ENCODE measurements at places on chromosomes 1 and 21. TPM values are rescaled to one million over a fixed set of nuclear protein-coding genes. Genes with fewer than 3 reads are reported as not detected.

GRCh38 chr21:45392573-45392971 lies 12.4 kb upstream of the COL18A1 start:
- H3K36me3 ChIP-seq = no peaks in the 10 kb centered on the region
- no peak for DNase-seq
- peaks cover 6% of the 10 kb centered on the region for H3K27me3 ChIP-seq
- H3K4me3 ChIP-seq = no peak overlapping the region
- H3K27ac ChIP-seq = no peak overlapping the region

DNA sequence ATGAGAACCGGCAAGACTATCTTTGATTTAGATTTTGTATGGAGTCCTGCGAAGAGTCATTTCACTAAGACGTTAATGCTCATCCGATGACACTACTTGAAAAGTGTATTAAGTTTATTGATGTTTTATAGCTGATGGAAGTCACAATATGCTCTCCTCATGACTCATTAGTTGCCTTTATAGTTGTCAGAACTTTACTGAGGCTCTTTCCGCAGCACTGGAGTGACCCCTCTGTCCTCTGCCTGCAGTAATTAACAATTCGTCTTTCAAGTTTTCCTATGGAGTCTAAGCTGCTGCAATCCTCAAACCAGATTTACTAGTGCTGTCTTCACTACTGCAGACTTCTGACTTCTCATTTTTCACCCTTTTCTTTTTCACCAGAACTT lies 853 bp downstream of the USP16 start:
- H3K27ac ChIP-seq = peak overlapping the region; percentile 100
- peaks cover 16% of the 10 kb centered on the region for H3K4me1 ChIP-seq
- H3K27me3 ChIP-seq = peaks cover 8% of the 10 kb centered on the region
- peak overlapping the region; percentile 98 for H3K4me3 ChIP-seq
- DNase-seq = no peak

DNA sequence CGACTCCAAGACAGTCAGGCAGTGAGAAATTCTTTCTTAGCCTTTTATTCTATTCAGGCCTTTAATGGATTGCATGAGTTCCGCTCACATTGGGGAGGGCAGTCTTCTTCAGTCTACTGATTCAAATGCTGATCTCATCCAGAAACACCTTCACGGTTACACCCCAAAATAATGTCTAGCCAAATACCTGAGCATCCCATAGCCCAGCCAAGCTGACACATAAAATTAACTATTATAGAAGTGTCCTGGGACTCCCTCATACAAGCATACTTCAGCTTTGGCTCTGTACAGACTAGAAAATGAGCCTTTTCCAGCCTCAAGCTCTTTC lies 3.6 kb upstream of the SLC16A4 start:
- peaks cover 13% of the 10 kb centered on the region for H3K36me3 ChIP-seq
- no peak for DNase-seq
- H3K27ac ChIP-seq = no peak overlapping the region
- peaks cover 11% of the 10 kb centered on the region for H3K4me1 ChIP-seq
- no peaks in the 10 kb centered on the region for H3K27me3 ChIP-seq

DNA sequence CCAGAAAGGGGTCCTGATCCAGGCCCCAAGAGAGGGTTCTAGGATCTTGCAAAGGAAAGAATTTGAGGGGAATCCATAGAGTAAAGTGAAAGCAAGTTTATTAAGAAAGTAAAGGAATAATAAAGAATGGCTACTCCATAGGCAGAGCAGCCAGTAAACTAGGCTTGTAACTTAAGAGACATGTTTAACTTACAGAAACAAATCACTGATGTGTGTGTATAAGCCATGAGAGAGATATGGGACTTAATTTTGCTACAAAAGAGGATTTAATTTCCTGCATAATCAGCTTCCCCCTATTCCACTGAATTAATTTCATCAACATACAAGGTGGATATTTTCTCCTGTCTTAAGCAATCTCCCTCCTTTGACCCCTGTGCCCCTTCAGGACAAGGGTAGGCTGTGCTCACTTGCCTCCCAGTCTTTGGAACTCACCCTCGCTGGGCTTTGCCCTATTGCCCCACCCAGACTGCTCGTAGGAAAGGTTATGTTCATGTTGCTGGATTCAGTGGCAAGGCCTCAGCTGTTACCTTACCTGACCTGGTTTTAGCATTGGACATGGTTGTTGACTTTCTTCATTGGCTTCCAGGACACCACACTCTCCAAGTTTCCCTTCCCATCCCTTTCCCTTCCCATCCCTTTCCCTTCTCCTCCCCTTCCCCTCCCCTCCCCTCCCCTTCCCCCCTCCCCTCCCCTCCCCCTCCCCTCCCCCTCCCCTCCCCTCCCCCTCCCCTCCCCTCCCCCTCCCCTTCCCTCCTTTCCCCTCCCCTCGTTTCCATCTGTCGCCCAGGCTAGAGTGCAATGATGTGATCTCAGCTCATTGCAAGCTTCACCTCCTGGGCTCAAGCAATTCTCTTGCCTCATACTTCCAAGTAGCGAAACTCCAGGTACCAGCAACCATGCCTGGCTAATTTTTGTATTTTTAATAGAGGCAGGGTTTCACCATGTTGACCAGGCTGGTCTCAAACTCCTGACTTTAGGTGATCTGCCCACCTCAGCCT lies 44.6 kb downstream of the TBCE start:
- H3K27me3 ChIP-seq = peaks cover 3% of the 10 kb centered on the region
- no peak for DNase-seq
- H3K27ac ChIP-seq = no peak overlapping the region

GRCh38 chr1:1768249-1768992 lies 9.8 kb downstream of the NADK start:
- no peaks in the 10 kb centered on the region for H3K4me1 ChIP-seq
- H3K36me3 ChIP-seq = peaks cover 17% of the 10 kb centered on the region
- DNase-seq = no peak
- no peak overlapping the region for H3K27ac ChIP-seq
- H3K27me3 ChIP-seq = no peaks in the 10 kb centered on the region
- H3K4me3 ChIP-seq = no peak overlapping the region

DNA sequence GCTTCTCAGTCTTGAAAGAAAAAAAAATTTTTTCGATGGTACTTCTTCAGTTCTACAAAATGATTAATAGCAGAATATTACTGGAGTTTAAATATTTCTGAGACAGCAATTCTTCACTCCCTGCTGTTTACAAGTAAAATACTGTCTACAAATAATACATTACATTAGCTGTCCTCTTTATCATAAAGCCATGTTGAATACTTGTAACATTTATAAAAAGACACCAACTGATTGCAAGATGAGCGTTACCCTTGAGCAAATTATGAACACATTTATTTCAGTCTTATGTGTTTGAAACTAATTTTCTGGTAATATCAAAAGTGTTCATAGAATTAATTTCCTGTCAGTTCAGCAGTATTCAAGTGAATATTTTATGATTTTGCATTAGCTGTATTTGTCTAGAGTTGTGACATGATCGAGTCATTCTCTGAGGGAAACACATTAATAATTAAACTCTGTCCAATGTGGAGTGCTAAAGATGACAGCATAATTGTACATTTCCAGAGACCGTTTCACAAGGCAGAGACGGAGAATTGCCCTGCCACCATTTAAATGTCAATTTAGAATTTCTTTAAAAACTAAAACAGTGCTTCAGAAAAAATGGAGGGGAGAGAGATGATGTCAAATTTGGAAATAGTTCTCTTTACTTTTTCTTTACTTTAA lies 1359.0 kb upstream of the ADGRL4 start:
- no peaks in the 10 kb centered on the region for H3K4me1 ChIP-seq
- H3K4me3 ChIP-seq = no peak overlapping the region
- no peak overlapping the region for H3K27ac ChIP-seq
- no peaks in the 10 kb centered on the region for H3K27me3 ChIP-seq

- no peak overlapping the region for H3K27ac ChIP-seq
- H3K4me1 ChIP-seq = peaks cover 24% of the 10 kb centered on the region
- DNase-seq = peak; percentile 70
Observed at GRCh38 chr1:156910309-156910782, 10.1 kb upstream of the LRRC71 start.

- H3K27me3 ChIP-seq = no peaks in the 10 kb centered on the region
- no peak for DNase-seq
- H3K27ac ChIP-seq = no peak overlapping the region
- no peak overlapping the region for H3K4me3 ChIP-seq
Observed at GRCh38 chr1:188427642-188428041, 1598.9 kb downstream of the PLA2G4A start.

DNA sequence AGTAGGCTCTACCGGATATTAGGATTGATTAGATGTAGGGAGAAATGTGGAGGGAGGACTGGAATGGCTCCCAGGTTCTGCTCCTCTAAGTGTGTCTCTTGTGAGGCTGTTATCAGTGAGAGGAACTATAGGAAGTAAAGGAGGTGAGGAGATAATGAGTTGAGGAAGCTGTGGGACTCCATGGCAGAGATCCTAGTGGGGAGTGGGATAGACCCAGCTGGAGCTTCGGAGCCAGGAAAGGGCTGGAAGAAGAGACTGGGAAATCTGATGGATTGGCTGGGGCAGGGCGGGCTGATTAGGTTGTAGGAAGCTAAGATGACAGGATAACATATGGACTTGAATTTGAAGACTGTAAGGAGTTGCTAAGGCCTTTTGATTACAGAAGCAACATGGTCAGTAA lies 14.8 kb upstream of the BCL9 start:
- H3K27me3 ChIP-seq = no peaks in the 10 kb centered on the region
- no peak overlapping the region for H3K4me3 ChIP-seq
- no peak overlapping the region for H3K27ac ChIP-seq
- H3K4me1 ChIP-seq = peaks cover 9% of the 10 kb centered on the region
- DNase-seq = no peak

DNA sequence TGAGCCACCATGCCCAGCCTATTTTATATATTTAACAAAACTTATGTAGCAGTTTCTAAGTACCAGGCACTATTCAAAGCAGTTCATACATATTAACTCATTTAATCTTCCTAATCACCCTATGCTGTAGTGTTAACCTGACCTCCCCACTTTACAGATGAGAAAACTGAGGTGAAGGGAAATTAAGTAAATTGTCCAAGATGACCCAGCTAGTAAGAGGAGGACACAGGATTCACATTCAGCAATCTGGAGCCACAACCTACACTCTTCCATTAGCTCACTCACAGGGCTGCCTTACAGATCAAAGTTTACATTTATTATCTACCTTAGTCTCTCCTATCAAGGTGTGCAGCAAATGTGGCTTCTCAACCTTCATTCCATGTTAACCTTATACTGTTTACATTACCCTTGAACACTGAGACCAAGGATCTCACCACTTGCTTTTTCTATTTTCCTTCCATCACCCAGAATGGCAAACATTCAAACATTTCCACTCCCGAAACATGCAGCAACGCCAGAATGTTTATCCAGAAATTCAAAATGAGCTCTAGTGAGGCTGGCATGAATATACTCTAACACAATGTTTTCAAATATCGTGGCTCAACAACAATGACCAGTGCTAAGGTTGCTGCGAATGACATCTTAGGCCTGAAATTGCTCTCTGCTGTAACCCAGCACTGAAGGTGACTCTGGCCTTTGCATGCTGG lies 24.5 kb downstream of the HIVEP3 start:
- H3K36me3 ChIP-seq = no peaks in the 10 kb centered on the region
- H3K4me3 ChIP-seq = no peak overlapping the region
- DNase-seq = no peak
- peaks cover 22% of the 10 kb centered on the region for H3K4me1 ChIP-seq
- no peak overlapping the region for H3K27ac ChIP-seq

DNA sequence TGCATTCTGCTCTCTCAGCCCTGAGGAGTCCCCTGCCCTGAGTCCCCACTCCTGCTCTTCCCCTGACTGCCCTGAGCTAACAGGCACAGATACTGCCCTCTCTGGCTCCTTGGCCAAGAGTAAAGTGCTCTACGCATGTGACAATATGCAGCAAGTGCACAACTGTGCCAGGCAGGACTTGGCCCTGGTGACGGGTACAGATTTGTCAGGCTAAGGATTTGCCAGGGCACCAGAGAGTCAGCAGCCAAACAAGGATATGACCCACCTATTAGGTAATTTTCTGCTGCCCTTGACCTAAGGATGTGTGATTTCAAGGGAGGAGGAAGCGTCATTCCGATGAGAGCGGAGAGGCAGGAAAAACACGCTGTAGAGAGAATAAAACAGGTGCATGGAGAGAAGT lies 339.0 kb downstream of the PTPRU start:
- H3K4me1 ChIP-seq = no peaks in the 10 kb centered on the region
- no peaks in the 10 kb centered on the region for H3K36me3 ChIP-seq
- no peak overlapping the region for H3K27ac ChIP-seq
- no peak overlapping the region for H3K4me3 ChIP-seq
- no peak for DNase-seq
- peaks cover 7% of the 10 kb centered on the region for H3K27me3 ChIP-seq

S100A16 gene
- total RNA-seq = 363 TPM

UTP25 gene
- total RNA-seq = 4.6 TPM

HSPG2 gene
- 1,732 TPM for total RNA-seq

Data from endothelial cell (in vitro differentiated cells).